ENCODE measurements at places on chromosomes 12 and 14.

GRCh38 chr12:124938587-124938986 is 24.1 kb upstream of the UBC start:
- no peak for DNase-seq

DNA sequence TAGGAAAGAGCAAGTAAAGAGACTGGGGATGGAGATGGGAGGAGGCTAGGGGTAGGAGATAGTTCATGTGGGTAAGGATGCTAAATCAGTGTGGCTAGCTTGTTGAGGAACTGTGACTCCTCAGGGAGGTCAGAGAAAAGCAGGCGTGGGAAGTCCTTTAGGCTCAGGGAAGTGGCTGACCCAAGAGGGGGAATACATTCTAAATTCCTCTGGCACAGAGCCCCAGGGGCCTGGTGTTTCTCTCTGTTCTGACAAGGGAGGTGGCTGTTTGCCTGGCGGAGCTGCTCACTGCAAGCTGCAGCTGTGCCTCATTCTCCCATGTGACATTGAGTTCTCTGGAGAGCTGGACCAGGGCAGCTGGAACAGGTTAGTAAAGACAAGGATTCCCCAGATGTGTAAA is 152.2 kb upstream of the SLC38A2 start:
- DNase-seq = no peak

DNA sequence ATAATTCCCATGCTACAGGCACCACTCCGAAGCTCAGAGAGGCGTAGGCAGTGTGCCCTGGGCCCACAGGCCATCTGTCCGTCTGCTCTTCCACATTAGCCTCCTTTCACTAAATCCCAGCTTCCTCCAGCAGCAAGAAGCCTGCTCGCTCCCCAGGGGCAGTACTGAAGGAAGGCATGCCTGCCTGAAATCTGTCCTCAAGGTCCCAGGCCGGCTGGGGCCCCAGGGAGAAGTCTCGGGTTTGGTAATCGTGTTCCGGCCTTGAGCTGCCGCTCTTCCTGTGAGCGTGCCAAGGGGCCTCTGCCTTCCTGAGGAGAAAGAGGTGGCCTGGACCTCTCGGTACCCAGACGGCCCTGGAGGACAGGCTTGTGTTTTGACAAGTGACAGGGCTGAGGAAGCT is 15.2 kb upstream of the DLK1 start:
- no peak for DNase-seq

- DNase-seq = peak; percentile 5
These were observed 666 bp downstream of the FMNL3 start for GRCh38 chr12:49706351-49707127.

- DNase-seq = no peak
These were observed 102.9 kb downstream of the DPF3 start for GRCh38 chr14:72790887-72791566.

- DNase-seq = no peak
These were observed 244.7 kb upstream of the KRR1 start for GRCh38 chr12:75756111-75756510.

DNA sequence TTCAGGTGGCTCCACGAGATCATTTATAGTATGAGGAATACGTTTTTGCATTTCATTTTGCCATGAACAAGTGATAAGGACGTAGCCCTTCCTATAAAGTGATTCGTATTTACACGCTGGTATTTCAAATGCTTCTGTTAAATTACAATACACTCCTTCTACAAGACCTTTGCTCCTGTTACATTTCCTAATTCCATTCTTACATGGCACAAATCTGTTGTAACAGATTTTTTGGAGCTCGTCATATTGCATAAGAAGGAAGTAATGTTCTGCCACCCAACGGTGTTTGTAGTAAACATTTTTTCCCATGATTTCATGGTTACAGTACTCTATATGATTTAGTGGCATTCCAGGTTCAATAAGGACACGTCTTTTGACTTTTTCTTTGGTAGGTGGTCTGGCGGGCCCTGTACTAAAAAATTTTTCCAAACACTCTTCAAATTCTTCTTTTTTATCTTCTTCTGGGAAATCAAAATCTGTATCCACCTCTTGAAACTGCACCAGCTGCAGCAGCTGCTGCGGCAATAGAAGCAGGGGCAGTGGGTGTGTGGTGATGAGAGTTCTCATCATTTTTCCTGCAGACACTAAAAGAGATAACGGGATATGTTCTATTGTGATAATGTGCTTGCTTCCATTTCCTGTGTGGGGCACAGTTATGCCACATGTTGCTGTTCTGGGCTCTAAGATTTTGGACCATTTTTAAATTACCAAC is 4.2 kb downstream of the RNASE9 start:
- no peak for DNase-seq

DNA sequence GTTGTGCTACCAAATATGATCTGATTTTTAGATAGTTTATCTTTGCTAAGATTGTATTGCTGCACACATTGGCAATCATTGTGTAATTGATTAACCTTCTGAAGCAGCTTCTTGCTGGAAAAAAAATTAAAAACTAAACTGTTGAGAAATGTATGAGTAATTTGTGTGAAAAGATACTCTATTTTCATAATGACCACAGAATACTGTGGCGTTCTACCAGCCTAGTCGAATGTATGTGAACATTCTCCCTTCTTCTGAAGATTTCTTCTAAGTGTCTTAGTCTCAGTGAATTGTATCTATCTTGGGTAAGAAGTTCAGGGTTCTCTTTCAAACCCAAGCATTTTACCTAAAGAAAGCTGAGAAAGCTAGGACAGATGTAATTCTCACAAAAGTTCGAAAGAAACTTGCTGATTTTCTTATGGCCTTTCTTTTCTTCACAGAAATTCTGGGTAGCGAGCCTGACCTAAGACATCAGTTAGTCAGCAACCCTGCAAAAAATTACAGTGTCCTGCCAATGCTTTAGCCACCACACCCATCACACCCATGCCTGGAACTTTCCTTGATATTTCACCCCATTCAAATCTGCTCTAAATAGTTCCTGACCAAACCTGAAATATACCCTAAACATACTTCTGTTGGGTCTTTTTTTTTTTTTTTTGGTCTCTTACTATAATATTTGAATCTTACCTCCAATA is 27.1 kb upstream of the C12orf71 start:
- DNase-seq = no peak

- DNase-seq = no peak
These were observed 32.4 kb downstream of the PITPNM2 start for GRCh38 chr12:123118497-123118896.

All from CD4-positive, alpha-beta T cell treated with Interleukin-6 at 100 ng/mL for 8 hours (primary cell).